ENCODE measurements at places on chromosomes 4 and X. TPM values are rescaled to one million over a fixed set of nuclear protein-coding genes. Genes with fewer than 3 reads are reported as not detected.
A peak's percentile ranks its signal among the peaks of the same experiment; 100 is the strongest.

DNA sequence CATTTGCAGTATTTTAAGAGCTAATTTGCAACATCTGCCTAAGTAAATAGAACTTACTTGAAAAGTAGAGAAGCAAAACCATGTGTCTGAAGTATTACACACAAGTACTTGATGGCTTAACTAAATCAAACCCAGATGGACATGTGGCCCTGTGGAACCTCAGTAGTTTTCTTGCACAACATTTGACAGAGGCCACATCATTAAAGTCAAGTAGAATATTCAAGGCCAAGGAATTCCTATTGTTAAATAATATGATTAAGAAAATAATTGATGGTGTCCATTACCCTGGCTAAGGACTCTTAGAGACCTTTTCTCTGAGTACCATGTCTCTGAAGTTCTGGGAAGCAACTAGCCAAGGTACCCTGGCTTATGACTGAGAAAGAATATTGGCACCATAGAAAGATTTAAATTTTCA, 135.4 kb upstream of the OTUD4 start:
- DNase-seq: no peak

- DNase-seq: no peak
These were observed 32.7 kb upstream of the TCEANC start for GRCh38 chrX:13620207-13620606.

DNA sequence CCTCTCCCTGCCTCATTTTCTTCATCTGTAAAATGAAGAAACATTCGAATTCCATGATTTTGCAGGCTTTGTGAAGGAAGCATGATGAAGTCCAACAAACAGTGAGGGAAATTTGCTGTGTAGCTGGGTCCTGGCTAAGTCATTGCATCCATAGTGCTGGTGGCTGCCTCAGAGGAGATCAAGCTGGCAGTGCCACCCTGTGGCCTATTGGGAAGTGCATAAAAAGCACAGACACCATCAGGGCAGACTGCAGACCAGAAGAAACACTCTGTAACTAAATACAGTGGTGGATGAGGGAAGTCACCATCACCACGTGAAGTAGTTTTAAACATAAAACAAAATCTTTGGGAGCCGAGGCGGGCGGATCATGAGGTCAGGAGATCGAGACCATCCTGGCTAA, 40.7 kb upstream of the DDX3X start:
- no peak for DNase-seq

DNA sequence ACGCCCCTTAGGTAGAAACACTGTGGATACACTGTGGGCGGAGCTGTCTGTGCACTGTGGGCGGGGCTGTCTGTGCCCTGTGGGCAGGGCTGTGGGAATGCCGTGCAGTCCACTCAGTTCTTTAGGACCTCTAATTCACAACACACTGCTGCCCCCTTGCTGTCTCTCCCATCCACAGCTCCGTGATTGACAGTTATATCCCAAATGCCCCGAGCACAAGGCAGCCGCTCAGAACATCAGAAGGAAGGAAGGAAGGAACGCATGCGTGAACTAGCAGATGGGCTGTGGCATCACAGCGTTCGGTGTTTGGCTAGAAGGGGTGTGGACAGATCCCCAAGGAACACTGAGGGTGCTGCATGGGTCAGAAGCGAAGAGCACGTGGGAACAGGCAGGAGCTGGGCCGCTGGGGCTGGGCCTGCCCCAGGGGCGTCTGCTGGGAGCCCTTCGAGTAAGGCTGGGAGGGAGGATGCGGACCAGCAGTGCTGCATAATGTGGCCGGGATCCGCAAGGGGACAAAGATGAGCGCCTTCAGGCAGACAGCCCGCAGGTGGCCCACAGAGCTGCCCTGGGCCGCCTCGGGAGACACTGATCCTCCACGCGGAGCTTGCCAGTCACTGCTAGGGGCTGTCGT, 29.8 kb downstream of the ACOX3 start:
- DNase-seq: peak; percentile 66

- no peak for DNase-seq
These were observed 231.2 kb upstream of the CPEB2 start for GRCh38 chr4:14771094-14771493.

DNA sequence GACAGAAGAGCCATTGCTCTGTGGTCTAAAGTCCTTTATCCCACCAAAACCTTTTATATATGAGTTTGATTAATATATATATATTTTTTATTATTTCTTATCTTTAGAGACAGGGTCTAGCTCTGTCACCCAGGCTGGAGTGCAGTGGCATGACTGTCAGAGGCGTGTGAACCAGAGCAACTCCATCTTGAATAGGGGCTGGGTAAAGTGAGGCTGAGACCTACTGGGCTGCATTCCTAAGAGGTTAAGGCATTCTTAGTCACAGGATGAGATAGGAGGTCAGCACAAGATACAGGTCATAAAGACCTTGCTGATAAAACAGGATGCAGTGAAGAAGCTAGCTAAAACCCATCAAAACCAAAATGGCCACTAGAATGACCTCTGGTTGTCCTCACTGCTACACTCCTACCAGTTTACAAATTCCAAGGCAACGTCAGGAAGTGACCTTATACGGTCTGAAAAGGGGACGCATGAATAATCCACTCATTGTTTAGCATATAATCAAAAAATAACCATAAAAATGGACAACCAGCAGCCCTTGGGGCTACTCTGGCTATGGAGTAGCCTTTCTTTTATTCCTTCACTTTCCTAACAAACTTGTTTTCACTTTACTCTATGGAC, 10.5 kb downstream of the TBCK start:
- DNase-seq: no peak

GRCh38 chr4:100981447-100982204, 365.7 kb downstream of the PPP3CA start:
- DNase-seq: no peak

- no peak for DNase-seq
These were observed 740.9 kb downstream of the ARAP2 start for GRCh38 chr4:35503435-35503834.

DNA sequence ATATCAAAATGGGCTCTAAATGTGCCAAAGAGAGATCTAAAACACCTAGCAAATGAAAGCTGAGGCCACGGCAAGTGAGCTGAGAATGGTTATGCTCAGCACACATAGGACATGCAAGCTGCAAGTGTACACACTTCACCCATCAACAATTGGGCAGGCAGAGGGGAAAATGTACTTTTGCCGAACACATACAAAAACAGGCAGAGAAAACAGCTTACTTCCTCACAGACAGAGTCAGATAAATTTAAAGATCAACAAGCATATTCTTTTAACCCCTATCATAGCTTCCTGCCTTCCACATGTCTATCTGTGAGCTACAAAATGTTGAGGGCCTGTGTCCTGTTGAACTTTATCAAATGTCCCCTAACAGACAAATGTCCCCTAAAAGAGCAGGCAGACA, 60.3 kb downstream of the SH3KBP1 start:
- DNase-seq: no peak

DNA sequence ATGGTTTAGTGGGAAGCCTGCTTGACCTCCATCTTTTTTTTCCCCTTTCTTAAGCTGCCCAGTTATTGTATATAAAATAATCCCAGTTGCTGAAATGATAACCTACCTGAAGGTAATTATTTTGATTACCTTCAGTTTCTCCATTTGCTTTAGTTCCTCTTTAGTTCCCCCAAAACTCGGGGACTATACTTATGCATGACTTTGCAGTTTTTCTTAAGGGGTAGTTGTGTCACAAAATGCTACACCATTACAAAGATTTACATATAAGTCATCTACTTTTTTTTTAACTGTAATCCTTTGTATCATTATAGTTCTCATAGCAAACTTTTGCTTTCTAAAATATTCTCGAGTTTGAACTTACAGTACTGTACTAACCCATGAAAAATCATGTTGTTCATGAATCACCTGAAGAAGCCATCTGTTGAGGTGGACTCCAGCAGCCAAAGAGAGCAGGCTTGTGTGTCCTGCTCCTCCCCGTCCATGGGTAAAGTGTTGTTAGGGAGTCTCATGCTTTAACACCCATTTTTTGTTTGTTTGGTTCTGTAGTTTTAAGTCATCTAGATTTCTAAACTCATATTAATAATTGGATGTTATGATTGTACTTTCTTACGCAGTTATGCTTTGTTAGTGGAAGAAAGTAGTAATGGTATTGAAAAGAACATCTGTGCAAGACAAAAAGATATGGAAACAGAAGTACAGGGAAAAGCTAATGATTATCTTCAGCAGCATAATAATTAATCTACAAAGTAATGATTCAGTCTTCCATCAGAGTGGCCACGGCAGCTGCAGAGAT, 34.6 kb downstream of the HADH start:
- no peak for DNase-seq

- DNase-seq: no peak
These were observed 243.9 kb upstream of the WDFY3 start for GRCh38 chr4:85210353-85210752.

- DNase-seq: no peak
These were observed 71.5 kb downstream of the SLC16A2 start for GRCh38 chrX:74492720-74493201.

GRCh38 chr4:101337688-101338087, 9.6 kb downstream of the PPP3CA start:
- DNase-seq: no peak

DNA sequence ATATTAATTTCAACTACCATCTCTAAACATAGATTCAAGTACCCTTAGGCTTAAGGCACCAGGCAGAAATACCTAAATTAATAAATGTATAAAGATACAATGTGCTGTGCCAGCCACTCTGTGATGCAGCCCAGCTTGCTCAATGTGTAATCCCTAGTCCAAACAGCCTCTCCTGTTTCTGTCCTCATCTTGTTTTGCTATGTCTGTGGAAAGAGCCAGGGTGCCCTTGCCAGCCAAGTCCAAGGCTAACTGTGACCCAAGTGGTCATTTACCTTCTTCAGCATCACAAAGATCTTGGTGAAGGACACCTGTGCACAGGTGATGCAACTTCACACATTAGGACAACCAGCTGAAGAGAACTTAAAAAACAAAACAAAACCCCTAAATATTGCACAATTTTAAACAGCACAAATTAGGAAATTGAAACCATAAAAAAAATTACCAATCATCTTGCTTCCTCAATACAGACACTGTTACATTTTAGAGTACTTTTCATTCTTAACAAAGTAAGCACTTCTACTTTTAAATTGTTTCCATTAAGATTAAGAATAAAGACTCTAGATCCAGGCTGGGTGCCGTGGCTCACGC, 89.6 kb downstream of the C4orf51 start:
- DNase-seq: no peak

DNA sequence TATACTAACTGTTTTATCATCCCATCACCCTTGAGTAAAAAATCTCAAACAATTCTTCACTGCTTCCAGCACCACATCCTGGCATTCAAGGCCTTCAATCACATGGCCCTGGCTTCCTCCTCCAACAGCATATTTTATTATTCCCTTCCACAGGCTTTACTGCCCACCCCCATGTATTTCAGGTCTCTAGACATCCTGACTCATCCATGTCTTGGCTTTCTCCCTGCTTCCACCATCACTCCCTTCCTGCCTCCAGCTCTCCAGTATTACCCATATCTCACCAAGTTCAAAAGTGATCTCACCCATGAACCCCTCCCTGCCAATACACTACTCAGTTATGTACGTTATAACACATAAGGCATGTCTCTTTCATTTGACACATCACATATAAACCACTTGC, 34.7 kb upstream of the PLAC1 start:
- DNase-seq: no peak

Gene MEPE
- not detected for polyA plus RNA-seq

Gene IL2RG
- 118 TPM for polyA plus RNA-seq

Gene CT55
- polyA plus RNA-seq: 0.06 TPM

Gene PPP2R2C
- polyA plus RNA-seq: 3.9 TPM

Gene RHOXF2B
- 0.07 TPM for polyA plus RNA-seq

Gene GABRB1
- polyA plus RNA-seq: 0.27 TPM

Gene SMARCA5
- polyA plus RNA-seq: 46.3 TPM

Gene REPS2
- polyA plus RNA-seq: 3.7 TPM

Data from large intestine (tissue), 12 donors.